ENCODE measurements at places on chromosomes 5 and 9.

- DNase-seq: peak; percentile 50
These were observed 1.9 kb upstream of the PJA2 start for GRCh38 chr5:109411627-109412026.

DNA sequence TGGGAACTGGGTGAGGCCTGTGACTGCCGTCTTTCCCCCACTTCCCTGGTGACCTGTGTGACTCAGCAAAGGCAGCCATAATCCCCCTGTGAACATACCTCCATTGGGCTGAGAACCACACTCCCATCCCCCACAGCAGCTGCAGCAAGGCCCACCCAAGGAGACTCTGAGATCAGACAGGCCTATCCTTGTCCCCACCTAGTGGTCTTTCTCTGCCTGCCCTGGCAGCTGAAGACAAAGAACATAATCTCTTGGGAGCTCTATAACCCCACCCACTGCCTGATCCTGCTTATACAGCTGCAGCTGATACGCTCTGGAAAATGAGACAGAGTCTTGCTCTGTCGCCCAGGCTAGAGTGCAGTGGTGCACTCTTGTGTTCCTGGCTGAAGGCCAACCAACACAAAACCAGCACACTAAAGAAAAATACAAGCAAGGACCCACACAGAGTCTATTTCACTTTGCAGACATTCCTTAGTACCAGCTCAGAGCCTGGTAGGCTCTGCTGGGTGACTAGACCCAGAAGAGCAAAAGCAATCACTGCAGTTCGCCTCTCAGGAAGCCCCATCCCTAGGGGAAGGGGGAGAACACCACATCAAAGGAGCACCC, 106.7 kb downstream of the MCTP1 start:
- DNase-seq: peak; percentile 73

DNA sequence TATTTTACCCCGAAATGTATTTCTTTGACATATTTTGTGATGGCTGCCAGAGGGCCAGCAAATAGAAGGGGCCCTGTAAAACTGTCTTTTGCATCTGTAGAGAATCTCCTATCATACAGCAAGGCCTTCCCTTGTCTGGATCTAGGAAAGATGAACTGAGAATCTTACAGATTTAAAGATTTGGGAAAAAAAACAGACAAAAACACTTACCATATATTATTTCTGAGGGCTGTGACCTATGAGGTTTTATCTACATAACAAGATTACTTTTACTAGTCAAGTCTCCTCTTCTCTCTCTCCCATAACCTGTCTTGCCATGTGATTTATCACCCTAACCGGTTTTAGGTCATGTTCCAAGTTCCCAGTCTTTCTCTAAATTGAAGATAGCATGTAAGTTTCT, 599.2 kb upstream of the CDH6 start:
- DNase-seq: no peak

GRCh38 chr5:168976311-168976970, 324.5 kb downstream of the SLIT3 start:
- no peak for DNase-seq

DNA sequence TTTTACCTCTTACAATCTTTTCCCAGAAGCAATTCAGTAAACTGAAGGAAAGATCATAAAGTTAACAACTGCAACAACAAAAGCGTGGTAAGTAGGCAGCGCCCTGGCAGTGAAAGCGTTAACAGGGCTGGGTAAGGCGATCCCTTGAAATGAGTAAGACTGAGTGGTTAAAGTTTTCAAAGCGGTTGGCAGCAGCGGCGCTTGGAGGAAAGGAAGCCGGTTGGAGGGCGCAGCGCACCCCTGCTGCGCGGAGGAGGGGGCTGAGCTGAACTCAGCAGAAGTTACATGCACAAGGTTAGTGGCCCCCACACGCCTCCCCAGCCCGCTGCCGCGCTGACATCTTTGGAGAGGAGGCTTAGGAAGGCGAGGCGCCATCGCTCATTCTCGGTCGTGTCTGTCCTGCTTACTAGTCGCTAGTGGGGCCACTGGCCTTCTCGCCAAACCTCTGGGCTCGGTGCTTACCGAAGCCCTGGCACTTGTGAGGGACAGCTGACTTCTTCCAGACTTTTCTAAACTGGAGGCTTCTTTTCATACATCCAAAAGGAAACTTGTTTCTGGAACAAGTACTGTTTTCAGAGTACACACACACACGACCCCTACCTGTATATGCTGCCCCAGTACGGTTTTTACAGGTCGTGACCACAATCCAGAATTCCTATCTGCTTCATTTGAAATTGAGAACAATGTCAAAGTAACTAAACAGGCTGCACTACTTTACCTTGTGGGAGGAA, at the start of gene SH3RF2:
SH3RF2 (plus strand) TSS at position 178 of the 731 bp plus-strand sequence. CDS start 1,351 bp downstream, outside the sequence.
- peak; percentile 94 for DNase-seq

DNA sequence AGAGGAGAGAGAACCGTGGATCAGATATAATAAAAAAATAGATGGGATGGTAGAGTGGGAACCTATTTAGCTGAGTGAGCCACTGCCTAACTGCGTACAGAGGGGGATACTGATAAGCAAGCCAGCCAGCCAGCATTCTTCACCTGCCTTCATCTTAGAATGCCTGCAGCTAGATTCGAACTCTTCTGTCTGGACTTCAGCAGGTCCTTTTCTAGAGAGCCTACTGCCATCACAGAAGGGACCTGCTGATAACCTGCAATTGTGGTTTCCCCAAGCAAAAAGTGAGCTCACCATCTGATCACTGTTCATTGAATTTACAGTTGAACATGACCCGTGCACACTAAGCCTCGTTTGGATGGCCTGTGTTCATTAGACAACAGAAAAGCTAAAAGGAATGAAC, 109.4 kb downstream of the CDC42SE2 start:
- DNase-seq: no peak

GRCh38 chr5:111781200-111781599, 24.2 kb upstream of the NREP start:
- no peak for DNase-seq

GRCh38 chr9:136327304-136327974, at the start of gene GPSM1:
Gene GPSM1, plus strand, starts transcription at chr9:136327539. Its CDS starts 157 bp downstream, at chr9:136327696.
- DNase-seq: peak; percentile 36

DNA sequence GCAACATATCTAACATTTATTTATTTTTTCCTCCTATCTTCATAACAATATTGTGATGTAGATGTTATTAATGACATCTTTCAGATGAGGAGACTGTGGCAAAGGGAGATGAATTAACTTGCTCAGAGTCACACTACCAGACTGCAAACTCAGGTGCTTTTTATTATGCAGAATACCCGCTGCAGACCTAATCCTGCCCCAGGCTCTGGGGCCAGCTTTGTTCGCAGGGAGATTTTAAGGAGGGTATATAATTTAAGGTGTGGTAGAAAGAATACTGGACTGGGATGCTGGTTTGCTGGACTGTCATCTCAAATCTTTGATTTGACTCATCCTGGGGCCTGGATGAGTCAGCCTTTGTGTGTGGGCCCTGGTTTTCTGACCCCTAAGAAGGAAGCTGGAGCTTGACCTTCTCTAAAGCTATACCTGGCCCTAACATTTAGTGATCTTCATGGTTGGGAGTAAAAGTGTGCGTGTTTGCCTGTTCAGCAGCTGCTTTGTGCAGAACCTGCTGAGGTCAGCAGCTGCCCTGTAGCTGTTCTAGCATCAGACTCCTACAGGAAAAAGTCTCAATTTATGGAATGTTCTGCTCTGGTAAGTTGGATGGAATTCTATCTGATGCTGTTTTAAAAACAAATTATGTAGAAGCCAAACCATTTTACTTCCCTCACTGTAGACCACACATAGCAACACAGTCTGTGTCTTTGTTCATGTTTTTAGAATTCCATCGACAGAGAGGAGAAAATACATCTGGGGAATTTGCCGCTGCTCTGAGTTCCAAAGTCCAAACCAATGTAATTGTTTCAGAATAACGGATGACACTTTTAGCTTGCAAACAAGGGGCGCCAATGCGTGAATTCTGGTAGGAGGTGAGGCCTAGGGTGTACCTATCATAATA, 4.5 kb downstream of the SLC36A1 start:
- DNase-seq: peak; percentile 34

GRCh38 chr5:151213803-151214613, 9.9 kb downstream of the CCDC69 start:
- DNase-seq: peak; percentile 98

DNA sequence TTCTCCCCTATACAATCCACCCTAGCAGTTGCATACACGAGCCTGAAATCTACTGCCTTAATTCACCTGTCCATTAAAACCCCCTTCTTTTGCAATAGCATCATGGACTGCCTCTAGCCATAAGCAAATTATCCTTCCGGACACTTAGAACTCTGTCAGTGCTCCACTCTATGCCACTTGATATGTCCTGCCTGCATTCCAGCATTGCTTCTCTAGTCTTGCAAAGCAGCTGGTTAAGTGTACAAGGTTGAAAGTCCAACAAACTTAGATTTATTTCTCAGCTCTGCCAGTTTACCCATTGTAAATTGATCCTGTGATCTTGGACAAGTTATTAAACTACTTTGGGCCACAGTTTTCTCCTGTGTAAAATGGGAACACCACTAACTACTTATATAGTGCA, 197.9 kb downstream of the EPB41L4A start:
- DNase-seq: no peak

DNA sequence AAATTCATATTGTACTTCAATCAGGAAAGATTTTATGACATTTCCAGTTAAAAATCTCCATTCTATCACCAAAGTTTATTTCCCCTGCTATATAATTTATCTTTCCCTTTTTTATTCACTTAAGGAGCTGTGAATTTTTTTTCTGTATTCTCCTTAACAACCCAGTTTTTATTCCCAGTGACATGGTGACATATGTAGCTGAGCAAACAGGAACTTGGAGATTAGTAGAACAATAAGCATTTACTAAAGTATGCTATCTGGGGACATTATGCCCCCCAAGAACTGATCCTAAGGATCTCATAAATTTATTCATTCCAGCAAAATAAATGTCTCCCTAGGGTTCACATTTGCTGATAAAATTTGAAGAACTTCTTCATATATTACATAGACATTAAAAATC, 1044.0 kb upstream of the CDH6 start:
- no peak for DNase-seq

GRCh38 chr9:115373000-115373709, 255.2 kb upstream of the TNC start:
- peak; percentile 18 for DNase-seq

DNA sequence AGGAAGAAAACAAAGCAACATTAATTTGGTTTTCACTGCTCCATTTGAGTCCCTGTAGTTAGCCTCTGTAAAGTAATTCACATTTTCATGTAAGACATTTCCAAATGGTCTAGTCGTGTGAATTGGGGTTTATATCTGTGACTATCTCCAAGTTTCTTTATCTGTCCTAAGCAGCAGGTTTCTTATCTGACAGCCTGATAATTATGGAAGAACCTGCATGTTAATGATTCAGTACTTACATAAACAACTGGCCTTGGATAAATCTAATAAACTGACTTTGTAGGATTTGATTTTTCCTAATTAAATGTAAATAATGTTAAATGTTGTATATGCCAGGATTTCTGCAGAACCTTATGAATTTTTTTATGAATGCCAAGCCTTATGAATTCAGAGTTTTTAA, 964.9 kb downstream of the NR2F1-AS1 start:
- DNase-seq: no peak

DNA sequence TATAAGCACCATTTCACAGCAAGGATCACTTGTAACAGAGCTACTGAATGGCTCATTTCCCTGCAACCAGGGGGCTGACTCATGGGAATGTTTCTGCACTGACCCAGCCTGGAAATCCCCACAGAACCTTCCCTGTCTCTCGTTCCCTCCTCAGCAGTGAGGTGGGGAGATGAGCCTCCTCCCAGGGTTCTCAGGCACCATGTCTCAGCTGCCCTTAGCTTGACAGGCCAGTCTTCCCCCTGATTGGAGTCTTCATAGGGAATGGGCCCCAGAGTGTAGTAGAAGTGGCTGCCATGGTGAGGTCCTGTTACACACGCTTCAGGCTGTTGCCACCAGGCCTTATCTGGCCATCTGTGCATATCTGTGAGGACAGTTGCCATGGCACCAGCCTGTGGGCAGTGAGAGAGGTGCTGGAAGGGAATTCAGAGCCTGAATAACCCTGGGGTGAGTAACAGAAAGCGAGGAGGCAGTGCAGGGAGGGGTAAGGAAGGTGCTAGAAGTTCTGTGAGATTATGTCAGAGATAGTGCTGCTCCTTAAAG, 324.4 kb downstream of the ENC1 start:
- DNase-seq: no peak

Data from NB4 (cell line).